Left ventricle myocardium inferior (tissue), 1 donor: ENCODE measurements at places on chromosomes 3 and 15. TPM values are rescaled to one million over a fixed set of nuclear protein-coding genes. Genes with fewer than 3 reads are reported as not detected.

DNA sequence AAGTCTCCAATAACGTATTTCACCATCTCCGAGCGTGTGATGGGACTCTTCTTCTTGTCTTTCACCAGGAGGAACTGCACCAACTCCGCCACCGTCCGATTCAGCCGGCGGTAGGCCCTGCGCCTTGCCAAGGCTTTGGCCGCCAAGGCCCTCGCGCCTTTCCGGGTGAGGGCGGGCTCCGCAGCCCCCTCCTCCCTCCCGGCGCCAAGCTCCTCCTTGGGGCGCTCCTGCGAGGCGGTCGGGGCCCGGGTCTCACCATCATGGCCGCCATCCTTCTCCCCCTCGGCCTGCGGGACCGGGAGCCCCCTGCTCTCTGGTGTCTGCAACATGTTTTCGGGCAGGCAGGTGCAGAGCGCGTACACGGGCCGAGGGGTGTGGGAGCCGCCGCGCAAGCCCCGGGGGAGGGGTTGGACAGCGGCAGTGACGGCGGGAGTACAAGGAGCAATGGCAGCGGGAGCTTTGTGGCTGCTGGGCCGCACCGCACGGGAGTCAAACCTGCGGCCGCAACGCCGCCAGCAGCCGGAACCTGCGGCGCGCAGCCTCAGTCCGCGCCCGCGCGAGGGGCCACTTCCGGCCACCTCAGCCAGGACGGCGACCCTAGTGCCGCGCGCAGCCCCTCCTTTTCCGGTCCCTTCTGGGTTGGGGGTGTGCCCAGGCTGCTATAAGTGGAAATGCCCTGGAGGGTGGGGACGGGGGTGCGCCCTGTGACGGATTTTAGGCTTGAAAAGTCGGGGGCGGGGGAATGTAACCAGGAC, at the start of gene MAGEF1:
Gene MAGEF1, minus strand, starts transcription at position 572 of the 755 bp plus-strand sequence. Its CDS starts 243 bp downstream, at position 329.
- H3K4me1 ChIP-seq: peaks cover 48% of the 10 kb centered on the region
- peak within 1 kb of the TSS; percentile 77 for H3K4me3 ChIP-seq
- peak; percentile 84 for DNase-seq
- no peaks in the 10 kb centered on the region for H3K36me3 ChIP-seq
- H3K27ac ChIP-seq: peak within 1 kb of the TSS; percentile 92

DNA sequence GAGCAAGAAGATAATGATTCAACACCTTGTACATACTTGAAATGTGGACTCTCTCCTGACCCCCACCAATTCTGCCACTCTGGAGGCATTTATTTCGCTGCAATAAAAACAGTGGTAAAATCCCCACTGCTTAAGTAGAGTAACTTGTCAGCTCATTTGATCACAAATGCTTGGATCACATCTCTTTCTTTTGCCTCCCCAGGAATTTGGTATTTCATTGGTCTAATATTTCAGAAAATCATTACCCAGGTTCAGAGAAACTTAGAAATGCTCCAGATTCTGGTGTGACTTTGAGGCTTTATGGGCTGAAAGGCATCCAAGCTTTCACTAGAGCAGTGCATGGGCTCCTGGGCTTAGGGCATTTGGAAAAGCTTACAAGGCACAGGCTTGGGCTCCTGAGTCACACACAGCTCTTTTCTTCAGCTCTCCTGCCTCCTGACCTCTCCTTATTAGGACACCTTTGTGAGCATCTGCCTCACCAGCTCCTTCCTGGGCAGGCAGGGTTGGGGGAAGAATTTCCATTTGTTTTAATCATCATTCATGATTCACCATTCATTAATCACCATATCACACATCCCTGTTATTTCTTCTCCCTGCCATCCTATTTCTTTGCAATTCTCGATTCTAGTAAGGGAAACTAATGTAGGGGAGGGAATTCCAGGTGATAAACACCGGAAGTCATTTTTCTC, 22.5 kb downstream of the CDCP1 start:
- DNase-seq: no peak
- H3K4me3 ChIP-seq: no peak overlapping the region
- H3K36me3 ChIP-seq: no peaks in the 10 kb centered on the region
- H3K4me1 ChIP-seq: peaks cover 39% of the 10 kb centered on the region
- peak overlapping the region; percentile 33 for H3K27ac ChIP-seq

DNA sequence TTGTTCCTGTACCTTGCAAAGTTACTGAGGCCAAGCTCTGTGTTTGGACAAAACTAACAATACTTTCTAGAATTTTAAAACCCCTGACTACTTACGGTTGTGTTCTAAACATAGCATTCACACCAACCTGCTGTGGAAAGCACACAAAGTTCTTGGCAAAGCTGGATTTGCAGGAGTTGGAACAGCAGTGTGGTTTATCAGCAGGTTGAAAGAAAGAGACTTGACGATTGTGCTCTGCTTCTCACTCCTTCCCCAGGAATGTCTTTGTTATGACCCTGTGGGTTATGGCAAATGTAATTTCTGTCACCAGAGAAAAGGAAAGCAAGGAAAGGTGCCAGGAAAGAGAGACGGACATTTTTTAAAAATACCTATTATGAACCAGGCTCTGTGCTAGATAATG, 165.5 kb upstream of the TGFBR2 start:
- H3K27me3 ChIP-seq: no peaks in the 10 kb centered on the region
- peak overlapping the region; percentile 7 for H3K4me3 ChIP-seq
- peaks cover 65% of the 10 kb centered on the region for H3K4me1 ChIP-seq
- peak overlapping the region; percentile 92 for H3K27ac ChIP-seq
- no peaks in the 10 kb centered on the region for H3K36me3 ChIP-seq

GRCh38 chr15:94305133-94305532, 73.8 kb downstream of the MCTP2 start:
- no peak overlapping the region for H3K27ac ChIP-seq
- H3K36me3 ChIP-seq: no peaks in the 10 kb centered on the region
- DNase-seq: no peak
- peaks cover 47% of the 10 kb centered on the region for H3K27me3 ChIP-seq

The RAB5A gene
- total RNA-seq: 52.0 TPM
